ENCODE measurements at places on chromosomes 5 and 9.
A peak's percentile ranks its signal among the peaks of the same experiment; 100 is the strongest.

- DNase-seq: no peak
These were observed 1078.3 kb downstream of the CDH12 start for GRCh38 chr5:21774801-21775200.

- DNase-seq: peak; percentile 60
These were observed 71.7 kb upstream of the WWC1 start for GRCh38 chr5:168219515-168220410.

- no peak for DNase-seq
These were observed 42.5 kb downstream of the KLHL3 start for GRCh38 chr5:137693307-137693950.

DNA sequence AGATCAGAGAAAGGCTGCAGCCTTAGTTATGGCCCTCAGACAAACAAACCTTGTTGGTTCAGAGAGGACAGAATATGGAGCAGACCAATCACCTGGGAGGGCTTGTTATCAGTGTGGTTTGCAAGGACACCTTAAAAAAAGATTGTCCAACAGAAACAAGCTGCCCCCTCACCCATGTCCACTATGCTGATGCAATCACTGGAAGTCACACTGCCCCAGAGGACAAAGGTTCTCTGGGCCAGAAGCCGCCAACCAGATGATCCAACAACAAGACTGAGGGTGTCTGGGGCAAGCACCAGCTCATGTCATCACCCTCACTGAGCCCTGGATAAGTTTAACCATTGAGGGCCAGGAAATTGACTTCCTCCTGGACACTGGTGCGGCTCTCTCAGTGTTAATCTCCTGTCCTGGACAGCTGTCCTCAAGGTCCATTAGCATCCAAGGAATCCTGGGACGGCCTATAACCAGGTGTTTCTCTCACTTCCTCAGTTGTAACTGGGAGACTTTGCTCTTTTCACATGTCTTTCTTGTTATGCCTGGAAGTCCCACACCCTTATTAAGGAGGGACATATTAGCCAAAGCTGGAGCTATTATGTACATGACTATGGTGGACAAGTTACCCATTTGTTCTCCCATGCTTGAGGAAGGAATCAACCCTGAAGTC lies 36.9 kb upstream of the TBCA start:
- DNase-seq: no peak

- DNase-seq: no peak
These were observed 7.6 kb downstream of the PTGES start for GRCh38 chr9:129745200-129745599.

DNA sequence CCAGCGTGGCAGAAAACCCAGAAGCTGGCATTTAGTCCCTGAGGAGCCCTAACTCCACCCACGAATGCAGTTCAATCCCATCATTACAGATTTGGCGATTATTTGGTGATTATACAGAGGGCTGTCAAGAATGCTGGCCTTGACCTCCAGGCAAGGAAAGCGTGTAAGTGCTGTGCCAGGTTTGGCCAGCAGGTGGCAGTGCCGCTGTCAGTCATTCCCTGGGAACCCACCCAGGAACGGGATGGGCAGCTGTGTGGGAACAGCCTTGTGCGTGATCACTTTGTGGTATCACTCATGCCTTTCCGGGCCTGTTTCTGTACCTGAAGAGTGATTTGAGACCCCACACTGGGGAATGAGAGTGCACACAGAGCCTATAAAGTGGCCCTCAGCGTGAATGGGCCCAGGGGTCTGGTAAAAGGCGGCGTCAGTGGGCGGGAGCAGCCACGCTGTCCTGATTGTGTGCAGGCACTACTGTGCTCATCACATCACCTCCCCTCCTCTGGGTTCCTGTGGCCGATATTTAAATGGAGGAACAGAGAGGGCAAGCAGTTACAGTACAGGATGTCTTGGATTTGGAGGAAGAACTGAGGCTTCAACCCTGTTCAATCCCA lies 215.6 kb downstream of the ROR2 start:
- DNase-seq: peak; percentile 56

GRCh38 chr9:121069396-121069795 lies 5.4 kb upstream of the CNTRL start:
- DNase-seq: no peak

GRCh38 chr5:131993676-131994075 lies 17.8 kb downstream of the ACSL6 start:
- DNase-seq: peak; percentile 77

- no peak for DNase-seq
These were observed 93.9 kb downstream of the SNX18 start for GRCh38 chr5:54611290-54611951.

DNA sequence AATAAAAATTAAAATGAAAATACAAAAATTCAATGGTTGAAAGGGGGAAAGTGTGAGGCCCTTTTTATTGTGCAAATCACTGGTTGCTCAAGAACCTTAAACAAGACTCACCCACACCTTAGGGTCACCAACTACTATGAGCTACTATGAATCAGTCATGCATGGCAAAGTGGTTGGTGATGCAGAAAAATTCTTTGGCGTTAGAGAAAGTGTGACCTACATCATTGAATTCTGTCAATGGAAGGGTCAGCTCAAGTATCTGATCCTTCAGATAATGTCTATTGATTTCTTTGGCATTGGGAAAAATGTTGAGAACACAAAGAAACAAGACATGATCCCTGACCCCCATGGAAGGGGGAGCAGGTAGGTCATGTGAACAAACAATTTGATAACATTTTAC lies 149.7 kb upstream of the ADCY2 start:
- no peak for DNase-seq

DNA sequence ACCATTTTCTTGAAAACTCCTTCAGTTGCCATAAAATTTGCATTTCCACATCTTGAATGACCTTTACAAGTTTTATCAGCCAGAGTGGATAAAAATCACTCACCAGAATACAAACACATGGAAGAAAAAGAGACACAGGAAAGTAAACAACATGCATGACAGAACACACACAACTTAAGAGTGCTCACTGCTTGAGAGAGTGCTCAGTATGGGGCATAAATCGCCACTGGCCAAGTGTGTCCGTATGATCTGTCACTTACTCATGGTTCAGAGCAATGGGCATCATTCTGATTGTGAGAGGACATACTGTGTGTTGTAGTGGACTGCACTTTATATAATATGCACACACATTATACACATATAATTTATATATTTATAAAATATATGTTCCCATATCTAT lies 155.6 kb upstream of the NTRK2 start:
- no peak for DNase-seq

- no peak for DNase-seq
These were observed 4.7 kb upstream of the TBC1D9B start for GRCh38 chr5:179912386-179912785.

- no peak for DNase-seq
These were observed 32.2 kb upstream of the FSD1L start for GRCh38 chr9:105415662-105415980.
